ENCODE measurements at places on chromosomes 6 and 20. TPM values are rescaled to one million over a fixed set of nuclear protein-coding genes. Genes with fewer than 3 reads are reported as not detected.

The PKIG gene
- total RNA-seq: 62.7 TPM

The DLK2 gene
- 1.4 TPM for total RNA-seq

The SLC26A8 gene
- 0.61 TPM for total RNA-seq

The PPIL1 gene
- total RNA-seq: 22.6 TPM

The TMEM244 gene
- not detected for total RNA-seq

The LBP gene
- total RNA-seq: not detected

The THBD gene
- total RNA-seq: 73.3 TPM

The KCNG1 gene
- total RNA-seq: 0.31 TPM

The HLA-DPA1 gene
- 321 TPM for total RNA-seq

The SIGLEC1 gene
- total RNA-seq: 34.2 TPM

The ULBP2 gene
- 2.4 TPM for total RNA-seq

The MYB gene
- 7.6 TPM for total RNA-seq

The CD93 gene
- total RNA-seq: 239 TPM

The CGA gene
- total RNA-seq: not detected

The HCRTR2 gene
- not detected for total RNA-seq

The GJA10 gene
- total RNA-seq: not detected

The RAB32 gene
- total RNA-seq: 22.5 TPM

The BPI gene
- total RNA-seq: 0.49 TPM

The CARMIL1 gene
- total RNA-seq: 36.5 TPM

The CTAGE9 gene
- total RNA-seq: not detected

The ZSCAN23 gene
- total RNA-seq: 3.0 TPM

The MAS1 gene
- not detected for total RNA-seq

The CHRNA4 gene
- total RNA-seq: 1.1 TPM

The SLC39A7 gene
- total RNA-seq: 53.6 TPM

The EMILIN3 gene
- 0.06 TPM for total RNA-seq

The IRF4 gene
- 4.6 TPM for total RNA-seq

The SLC13A3 gene
- total RNA-seq: 2.1 TPM

The ABHD16B gene
- total RNA-seq: not detected

The SPATS1 gene
- total RNA-seq: 4.4 TPM

The RPS10 gene
- total RNA-seq: 1,066 TPM

The THBS2 gene
- total RNA-seq: 33.2 TPM

The CALHM6 gene
- 2.1 TPM for total RNA-seq

The MRPS10 gene
- 26.5 TPM for total RNA-seq

The MUCL3 gene
- total RNA-seq: 3.6 TPM

The ARFGEF2 gene
- total RNA-seq: 29.1 TPM

The CCM2L gene
- total RNA-seq: 12.5 TPM

The PSMB9 gene
- 14.4 TPM for total RNA-seq

The MRAP2 gene
- 2.0 TPM for total RNA-seq

The PLN gene
- total RNA-seq: 8.0 TPM

The ZNF133 gene
- total RNA-seq: 27.1 TPM

The TSPO2 gene
- total RNA-seq: not detected

The ERVFRD-1 gene
- total RNA-seq: 0.18 TPM

The PI16 gene
- 1.7 TPM for total RNA-seq

The PPP1R3G gene
- total RNA-seq: 0.58 TPM

The SLC35F1 gene
- 5.7 TPM for total RNA-seq

The POLR3F gene
- total RNA-seq: 7.3 TPM

The HCK gene
- 94.3 TPM for total RNA-seq

The DPPA5 gene
- not detected for total RNA-seq

Data from lung (tissue), 17 donors.